Stimulated activated CD8-positive, alpha-beta memory T cell treated with anti-CD3 and anti-CD28 coated beads, Interleukin-7, amount 100 ng/mL, for 48 hours (primary cell): ENCODE measurements at places on chromosomes 5 and 9.

GRCh38 chr5:157458835-157459234 lies 1.2 kb upstream of the NIPAL4 start:
- DNase-seq, result no peak

- DNase-seq, result no peak
Measured at GRCh38 chr5:11477786-11478185, 426.5 kb downstream of the CTNND2 start.

DNA sequence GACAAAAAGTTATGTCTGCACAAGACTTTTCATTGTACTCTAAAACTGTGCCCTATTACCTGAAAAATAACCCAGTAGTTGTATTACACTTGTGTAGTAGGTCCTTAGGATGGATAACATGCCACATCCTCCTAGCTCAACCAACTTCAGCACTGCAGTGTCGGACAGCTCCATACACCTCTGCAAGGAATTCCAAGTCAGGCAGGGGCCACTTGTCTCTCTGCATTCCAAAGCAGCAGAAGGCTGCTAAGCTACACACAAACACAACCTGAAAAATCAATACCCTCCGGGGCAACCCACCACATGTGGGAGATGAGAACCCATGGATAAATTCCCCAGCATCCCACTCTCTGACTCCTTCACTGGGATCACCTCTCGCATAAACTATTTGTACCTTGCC lies 50.2 kb downstream of the MED10 start:
- DNase-seq, result no peak

- no peak for DNase-seq
Measured at GRCh38 chr5:102863058-102863457, 108.0 kb downstream of the PAM start.

GRCh38 chr5:171783051-171783450 lies 2.6 kb upstream of the SMIM23 start:
- DNase-seq, result no peak

- DNase-seq, result no peak
Measured at GRCh38 chr9:133686642-133687575, 50.7 kb downstream of the DBH start.

GRCh38 chr5:143355710-143356109 lies 47.8 kb downstream of the NR3C1 start:
- DNase-seq, result no peak

DNA sequence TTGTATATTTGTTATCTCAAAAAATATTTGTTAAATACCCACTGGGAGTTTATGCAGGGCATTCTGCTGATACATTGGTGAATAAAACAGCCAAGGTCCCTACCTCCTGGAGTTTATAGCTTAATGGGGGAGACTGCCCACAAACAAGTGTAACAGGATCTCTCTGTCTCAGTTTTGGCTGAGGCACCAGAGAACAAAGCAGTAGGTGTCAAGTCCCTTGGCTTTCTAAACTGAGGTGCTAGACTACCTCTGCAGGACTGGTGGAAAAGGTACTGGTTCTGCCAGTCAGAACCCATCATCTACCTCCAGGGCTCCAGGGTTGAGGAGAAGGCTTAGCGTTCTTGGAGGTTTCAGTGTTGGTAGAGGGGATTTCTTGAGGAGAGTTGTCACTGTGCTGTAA lies 188.4 kb upstream of the ELL2 start:
- DNase-seq, result no peak

DNA sequence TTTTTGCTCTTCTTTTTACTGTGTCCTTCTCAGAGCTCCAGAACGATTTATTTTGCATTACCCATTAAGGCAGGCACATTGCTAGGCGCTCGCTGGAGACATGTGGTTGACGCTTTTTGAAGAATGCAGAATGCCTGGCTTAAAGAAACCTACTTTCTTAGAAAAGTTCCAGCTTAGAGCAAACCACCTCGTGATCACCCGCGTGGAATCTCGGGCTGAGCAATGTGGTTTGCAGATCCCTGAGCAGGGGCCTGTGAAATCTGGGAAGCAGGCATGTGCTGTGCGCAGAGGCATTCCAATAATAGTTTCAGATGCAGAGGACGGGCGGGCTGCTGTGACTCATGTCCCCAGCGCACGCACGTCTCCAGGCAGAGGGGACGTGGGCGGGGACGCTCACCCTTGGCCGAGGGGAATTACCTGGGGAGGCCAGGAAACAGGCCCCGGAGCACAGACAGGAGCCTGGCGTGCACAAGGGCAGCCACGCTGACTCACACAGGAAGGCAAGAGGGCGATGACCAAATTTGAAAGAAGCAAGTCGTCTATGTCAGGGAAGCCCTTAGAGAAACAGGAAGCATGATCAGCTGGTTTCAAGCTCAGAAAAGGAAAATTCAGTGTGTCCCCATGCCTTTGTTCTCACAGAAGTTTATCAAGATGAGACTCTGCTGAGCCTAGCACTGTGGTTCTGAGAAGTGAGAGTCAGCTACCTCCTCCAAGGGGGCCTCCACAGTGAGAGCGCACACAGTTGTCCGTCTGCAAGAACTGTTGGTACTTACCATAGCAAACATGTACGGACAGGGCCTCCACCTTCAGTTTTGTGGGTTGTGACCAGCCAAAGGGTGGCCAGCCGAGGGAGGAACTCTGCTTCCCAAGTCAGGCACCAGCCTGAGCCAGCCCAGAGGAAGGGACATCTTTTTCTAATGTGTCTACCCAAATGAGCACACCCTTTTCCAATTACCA lies 218.6 kb downstream of the PIK3R1 start:
- DNase-seq, result peak; percentile 96

DNA sequence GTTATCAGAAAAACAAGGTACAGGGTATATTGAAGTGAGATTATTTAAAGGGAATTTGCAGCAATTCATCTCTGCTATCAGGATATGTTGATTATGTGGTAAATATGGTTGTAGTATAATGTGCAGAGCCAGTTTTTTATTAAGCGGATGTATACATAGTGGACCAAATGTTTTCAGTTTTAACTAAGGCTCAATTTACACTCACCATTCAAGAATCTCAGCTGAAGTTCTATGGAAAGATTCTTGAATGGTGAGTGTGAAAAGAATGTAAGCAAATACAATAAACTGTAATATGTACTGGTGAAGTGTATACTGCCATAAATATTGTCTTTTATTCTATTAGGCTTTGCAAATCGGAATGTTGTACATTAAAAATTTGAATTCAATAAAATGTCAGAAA lies 895.9 kb upstream of the CDH10 start:
- no peak for DNase-seq

DNA sequence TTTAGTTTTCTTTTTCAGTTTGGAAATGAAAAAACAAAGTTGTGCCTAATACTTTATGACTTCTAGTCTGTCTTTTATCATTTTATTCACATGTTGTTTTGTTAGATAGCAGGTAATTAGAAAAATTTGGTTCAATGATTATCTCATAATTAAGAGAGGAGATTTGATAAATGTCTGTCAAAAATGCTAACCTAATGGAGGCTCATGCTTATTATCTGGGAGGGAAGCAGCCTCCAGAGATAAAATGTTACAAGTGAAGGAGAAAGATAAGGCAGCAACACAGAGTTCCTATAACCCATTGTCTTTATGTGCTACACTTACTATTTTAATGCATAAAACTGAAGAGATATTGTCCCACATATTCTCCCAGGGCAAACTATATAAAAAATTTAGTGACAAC lies 53.5 kb downstream of the SLC27A6 start:
- DNase-seq, result no peak

- no peak for DNase-seq
Measured at GRCh38 chr5:60446917-60447316, 253.0 kb downstream of the DEPDC1B start.

GRCh38 chr5:71932131-71932654 lies 175.1 kb upstream of the MAP1B start:
- DNase-seq, result no peak

DNA sequence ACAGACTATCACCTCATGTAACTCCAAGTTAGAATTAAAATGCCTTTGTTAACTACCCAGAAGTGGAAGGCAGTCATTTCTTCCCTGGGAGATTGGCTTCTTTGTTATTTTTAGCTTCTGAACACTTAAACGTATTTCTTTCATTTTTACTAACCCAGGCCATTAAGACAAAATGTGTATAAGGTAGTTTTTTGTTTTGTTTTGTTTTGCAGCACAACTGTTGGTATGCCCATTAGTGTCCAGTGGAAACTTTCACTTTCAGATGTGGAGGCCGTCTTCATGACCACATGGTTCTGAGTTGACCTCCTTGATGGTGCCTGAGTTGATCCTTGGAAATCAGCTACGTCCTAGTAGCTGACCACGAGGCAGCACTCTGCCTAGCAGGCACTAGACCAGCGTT lies 264.6 kb upstream of the ZNF608 start:
- no peak for DNase-seq

DNA sequence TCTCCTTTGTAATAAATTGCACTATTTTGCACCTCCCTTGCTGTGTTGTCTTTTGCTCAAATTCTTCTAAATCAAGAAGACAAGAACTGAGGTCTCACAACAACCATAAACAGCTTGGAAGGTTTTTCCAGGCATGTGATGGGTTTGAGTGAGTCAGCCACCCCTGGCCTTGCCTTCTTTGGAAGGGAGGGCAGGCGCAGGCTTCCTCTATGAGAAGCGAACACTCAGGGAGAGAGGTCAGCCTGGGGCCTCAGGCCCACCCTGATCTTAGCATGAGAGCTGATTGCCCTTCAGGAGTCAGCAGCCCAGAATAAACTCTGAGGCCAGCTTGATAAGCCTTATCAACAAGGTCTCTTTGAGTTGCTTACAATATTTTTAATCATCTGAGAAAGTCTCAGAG lies 31.6 kb downstream of the S1PR3 start:
- no peak for DNase-seq

- DNase-seq, result no peak
Measured at GRCh38 chr9:76927540-76928240, 21.8 kb upstream of the PRUNE2 start.

DNA sequence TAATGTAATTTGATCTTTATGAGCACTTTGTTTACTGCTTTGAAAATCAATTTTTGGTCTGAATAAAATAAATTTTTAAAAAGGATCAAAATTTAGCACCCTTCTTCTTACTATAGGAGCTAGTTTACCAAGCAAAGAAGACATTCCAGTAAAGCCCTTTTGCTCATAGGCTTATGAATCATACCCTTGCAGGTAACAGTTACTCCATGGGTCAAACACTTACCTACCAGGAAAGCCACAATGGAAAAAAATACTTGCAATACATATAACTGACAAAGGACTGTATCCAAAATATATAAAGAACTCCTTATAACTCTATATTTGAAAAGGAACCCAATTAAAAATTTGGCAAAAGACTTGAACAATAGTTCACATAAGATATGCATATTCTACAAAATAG lies 66.6 kb downstream of the SHOC1 start:
- DNase-seq, result no peak

DNA sequence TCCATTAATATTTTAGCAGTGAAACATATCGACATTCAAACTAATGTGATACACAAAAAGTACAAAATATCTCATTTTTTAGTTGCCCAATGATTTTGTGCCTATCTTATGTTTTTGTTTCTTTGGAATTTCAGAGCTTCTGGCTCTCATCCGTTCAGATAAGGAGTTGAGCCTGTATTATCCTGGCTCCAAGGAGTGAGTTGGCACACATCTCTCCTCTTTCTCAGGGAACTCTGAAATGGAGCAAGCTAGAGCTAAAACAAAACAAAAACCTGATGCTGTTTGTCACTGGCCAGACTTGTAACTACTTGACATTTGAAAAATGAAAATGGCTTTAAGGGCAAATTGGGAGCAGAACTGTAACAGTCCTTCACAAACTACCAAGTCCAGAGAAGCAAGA lies 131.3 kb upstream of the SLC28A3 start:
- no peak for DNase-seq

DNA sequence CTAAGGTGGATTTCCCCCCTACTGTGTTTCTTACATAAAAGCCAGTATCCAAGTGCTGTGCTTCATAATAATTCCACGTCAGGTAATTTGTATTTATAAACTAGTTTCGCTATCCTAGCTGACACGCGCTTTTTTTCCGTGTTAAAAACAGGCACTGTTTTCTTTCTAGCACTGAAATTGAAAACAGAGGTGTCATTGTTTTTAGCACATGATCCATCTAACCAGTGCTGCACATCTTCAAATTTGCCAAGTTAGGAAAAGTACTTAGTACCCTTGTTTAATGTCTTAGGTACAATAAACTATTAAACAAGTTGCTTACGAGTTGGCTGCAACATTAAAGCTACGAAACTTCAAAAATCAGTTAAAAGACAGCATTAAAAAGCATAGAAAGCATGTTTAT lies 49.9 kb downstream of the JMY start:
- DNase-seq, result no peak

DNA sequence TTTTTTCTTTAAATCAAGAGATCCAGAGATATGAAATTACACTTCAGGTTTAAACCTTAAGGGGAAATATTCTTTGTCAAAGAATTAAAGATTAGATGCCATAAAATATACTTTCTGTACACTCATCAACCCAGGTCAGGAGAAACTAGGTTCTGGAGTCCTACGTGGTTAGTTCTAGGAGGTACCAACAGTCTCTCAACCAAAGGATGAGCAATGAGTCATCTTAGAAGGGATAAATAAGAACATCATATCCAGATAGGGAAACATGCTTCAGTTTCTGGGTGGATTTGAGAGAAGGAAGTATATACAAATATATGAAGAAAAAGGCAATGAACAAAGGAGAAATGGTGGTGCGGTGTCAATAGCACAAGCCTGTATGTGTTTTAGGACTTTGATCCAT lies 98.2 kb downstream of the CSNK1G3 start:
- no peak for DNase-seq

GRCh38 chr5:42581845-42582244 lies 158.6 kb downstream of the GHR start:
- DNase-seq, result no peak

- no peak for DNase-seq
Measured at GRCh38 chr5:10734037-10734709, 26.9 kb downstream of the DAP start.

GRCh38 chr5:172223901-172224873 lies 30.2 kb downstream of the EFCAB9 start:
- DNase-seq, result peak; percentile 74
